ENCODE measurements at places on chromosomes 12 and 14.
A peak's percentile ranks its signal among the peaks of the same experiment; 100 is the strongest.

- no peak for DNase-seq
Measured at GRCh38 chr12:105548626-105549025, 218.1 kb downstream of the C12orf75 start.

DNA sequence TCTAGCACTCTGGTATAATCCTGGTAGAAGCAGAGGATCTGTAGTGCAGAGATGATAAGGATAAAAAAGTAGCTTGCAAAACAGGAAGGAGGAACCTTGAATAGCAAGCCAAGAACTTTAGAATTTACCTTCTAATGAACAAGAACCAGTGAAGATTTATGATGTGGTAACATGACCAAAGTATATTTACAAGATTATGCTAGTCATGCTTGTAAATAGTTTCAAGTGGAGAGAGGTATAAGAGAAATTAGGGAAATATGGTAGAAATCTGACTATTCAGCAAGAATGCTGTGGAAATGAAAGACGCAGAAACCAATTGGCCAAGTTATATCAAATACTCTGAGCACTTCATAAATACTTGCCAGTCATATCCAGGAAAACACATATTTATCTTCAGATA lies 47.8 kb downstream of the ERGIC2 start:
- DNase-seq: no peak

DNA sequence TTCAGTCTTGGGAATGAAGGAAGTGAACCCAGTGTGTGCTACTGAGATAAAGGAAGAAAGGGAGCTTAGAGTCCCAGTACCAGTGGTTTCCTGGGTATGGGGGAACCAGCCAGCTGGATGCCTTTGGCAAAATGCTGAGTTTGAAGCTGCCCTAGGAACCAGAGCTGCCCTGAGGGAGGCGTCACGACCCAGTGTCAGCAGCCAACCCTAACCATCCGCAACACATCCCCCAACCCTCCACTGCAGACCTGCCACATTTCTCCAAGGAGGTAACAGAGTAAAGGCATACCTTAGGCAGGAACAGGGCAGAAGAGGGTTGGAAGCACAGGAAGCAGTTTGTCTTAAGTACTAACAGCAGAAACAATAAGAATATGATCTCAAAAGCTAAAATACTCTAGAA lies 28.6 kb downstream of the PRDM4 start:
- DNase-seq: no peak

GRCh38 chr12:129162805-129163204 lies 309.5 kb downstream of the GLT1D1 start:
- DNase-seq: no peak

DNA sequence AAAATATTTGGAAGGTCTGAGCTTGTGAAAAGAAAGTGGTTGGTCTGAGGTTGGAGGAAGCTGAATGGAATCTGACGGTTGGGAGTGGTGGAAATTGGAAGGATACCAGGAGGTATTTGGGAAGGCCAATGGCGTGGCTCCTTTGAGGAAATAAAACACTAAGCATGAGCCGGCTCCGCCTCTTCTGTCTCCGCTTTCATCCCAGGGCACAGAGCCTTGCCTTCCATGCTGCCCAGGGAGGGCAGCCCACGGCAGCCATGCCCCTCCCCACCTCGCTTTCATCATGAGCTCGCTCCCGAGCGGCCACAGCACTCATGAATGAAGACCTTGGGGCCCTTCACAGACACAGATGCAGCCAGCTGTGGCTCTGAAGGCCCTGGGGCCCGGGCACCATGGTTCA lies 36.2 kb downstream of the HSP90AA1 start:
- DNase-seq: no peak

- no peak for DNase-seq
Measured at GRCh38 chr14:59310633-59311032, 122.2 kb downstream of the DAAM1 start.

DNA sequence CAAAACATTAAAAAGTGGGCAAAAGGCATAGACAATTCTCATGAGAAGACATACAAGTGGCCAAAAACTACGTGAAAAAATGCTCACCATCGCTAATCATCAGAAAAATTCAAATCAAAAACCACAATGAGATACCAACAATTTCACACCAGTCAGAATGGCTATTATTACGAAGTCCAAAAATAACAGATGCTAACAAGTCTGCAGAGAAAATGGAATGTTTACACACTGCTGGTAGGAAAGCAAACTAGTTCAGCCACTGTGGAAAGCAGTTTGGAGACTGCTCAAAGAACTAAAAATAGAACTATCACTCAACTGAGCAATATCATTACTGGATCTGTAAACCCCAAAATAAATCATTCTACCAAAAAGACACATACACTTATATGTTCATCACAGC lies 76.2 kb downstream of the PRKD1 start:
- DNase-seq: no peak

- DNase-seq: no peak
Measured at GRCh38 chr14:73739899-73740617, 25.9 kb upstream of the PNMA1 start.

- DNase-seq: peak; percentile 59
Measured at GRCh38 chr12:20798554-20798953, 12.0 kb upstream of the SLCO1B3 start.

GRCh38 chr12:29148596-29148910 lies 525 bp upstream of the FAR2 start:
- DNase-seq: no peak

Measured in Ammon's horn (tissue), 1 donor.